ENCODE measurements at places on chromosomes 11 and 22.

GRCh38 chr11:17602105-17603001 lies 55.3 kb downstream of the OTOG start:
- DNase-seq, result no peak

DNA sequence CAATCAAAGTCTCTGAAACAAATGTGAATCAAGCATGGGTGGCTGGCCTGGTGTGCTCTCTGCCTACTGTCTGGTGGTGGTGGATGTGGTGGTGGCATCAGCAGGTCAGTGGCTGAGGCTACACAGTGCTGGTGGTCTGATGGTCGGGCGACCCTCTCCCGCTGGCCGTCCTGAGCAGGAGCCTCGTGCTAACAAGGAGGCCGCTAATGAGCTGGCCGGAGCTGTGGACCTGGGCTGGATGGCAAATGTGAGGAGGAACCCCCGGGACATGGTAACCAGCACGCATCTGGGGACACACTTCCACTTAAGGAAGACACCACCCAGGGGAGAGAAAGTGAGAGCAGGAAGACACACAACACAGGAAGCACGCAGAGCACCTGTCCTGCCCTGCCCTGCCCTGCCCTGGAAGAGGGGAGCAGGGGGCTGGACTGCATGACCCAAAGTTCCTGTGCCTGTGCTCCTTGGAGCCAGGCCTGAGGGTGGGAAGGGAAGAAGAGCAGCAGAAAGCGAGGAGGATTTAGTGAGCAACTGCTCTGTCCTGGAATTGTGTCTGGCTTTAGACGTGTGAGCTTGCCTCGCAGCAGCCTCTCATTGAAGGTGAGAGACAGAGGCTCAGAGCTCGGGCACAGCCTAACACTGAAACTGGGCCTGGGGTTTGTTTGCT lies 23.7 kb downstream of the SLC37A2 start:
- DNase-seq, result no peak

- no peak for DNase-seq
Measured at GRCh38 chr11:101466352-101466751, 117.5 kb downstream of the TRPC6 start.

DNA sequence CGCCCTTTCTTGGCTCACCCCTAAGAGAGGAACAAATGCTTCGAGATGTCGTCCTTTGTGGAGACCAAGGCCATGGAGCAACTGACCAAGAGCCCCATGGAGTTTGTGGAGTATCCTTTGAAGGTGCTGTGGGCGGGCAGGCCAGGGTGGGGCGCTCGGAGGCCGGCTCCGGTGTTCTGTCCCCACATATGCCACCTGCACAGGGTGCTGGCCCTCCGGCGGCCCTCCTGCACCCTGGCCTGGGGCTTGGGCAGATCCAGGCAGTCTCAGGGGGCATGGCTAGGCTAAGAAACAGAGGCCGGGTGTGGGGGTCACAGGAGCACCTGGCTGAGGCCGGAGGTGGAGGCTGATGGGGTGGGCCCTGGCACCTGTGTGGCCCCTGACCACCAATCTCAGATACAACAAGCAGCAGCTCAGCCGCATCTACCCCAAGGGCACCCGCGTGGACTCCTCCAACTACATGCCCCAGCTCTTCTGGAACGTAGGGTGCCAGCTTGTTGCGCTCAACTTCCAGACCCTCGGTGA lies 10.3 kb downstream of the PLCB3 start:
- no peak for DNase-seq

- DNase-seq, result no peak
Measured at GRCh38 chr11:26608507-26609146, 36.6 kb upstream of the MUC15 start.

- no peak for DNase-seq
Measured at GRCh38 chr22:38649841-38650522, 6.2 kb downstream of the FAM227A start.

DNA sequence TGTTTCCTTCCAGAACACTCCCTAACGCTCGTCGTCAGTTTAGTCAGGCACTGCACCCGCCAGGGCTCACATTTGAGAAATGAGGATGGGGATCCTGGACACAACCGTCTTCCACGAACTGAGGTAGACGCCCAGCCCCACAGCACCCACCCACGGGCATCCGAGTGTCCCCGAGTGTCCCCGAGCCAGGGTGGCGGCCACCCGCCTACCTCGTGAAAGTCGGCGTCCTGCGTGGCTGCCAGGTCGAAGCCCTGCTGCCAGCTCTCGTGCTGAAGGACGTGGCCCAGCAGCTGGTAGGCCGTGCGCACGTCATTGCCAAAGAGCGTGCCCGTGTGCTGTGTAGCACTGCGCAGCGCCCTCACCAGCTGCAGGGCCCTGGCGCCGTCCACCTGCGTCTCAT lies 53.6 kb downstream of the TRMU start:
- no peak for DNase-seq
